ENCODE measurements at places on chromosomes 1 and 21.
A peak's percentile ranks its signal among the peaks of the same experiment; 100 is the strongest.

DNA sequence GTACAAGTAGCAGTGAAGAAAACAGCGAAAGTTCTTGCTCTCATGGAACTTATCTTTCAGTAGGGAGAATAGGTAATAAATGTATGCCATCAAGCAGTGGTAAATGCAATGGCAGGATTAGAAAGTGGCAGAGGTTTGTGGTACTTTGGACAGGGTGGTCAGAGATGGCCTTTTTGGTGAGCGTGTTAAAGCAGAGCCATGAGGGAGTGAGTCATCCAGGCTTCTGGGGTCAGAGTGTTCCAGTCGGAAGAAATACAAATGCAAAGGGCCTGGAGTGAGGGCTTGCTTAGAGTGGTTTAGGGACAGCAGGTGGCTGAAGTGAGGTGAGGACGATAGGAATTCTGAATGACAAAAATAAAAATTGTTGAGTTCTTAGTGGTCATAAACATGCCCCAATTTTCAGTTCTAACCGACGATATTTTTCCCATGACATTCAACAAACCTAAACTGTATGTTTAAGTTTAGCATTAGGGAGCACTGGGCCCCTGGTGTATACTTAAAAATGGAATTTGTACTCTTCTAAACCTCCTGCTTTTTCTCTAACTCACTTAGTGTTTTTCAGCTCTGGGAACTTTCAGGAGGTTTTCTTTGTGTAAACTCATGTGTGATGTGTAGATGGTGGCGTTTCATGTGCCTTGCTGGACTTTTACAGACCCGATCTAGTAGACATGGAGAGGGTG is 78.2 kb downstream of the MACF1 start:
- no peak for DNase-seq

- peak; percentile 6 for DNase-seq
Observed at GRCh38 chr1:101993710-101994109, 3.0 kb downstream of the OLFM3 start.

DNA sequence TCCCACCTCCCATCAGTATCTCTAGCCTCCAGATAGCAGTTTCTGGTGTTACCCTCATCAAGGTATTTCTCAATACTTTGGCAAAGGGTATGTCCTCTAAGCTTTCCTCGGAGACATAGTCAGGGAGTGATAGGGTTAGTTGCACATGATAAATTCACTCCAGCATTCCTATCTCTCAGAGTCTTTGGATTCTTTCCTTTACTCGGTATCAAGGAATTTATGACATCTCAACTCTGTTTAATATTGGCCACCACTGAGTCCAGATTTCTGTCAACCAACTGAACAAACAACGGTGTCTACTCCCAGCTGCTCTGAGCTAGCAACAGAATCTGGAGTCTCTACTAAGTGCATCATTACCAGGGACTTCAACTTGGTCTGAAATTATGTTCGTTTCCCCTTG is 233.4 kb downstream of the TM2D1 start:
- DNase-seq: no peak

- DNase-seq: no peak
Observed at GRCh38 chr1:117634631-117635030, 28.8 kb downstream of the TENT5C start.

GRCh38 chr1:206066479-206067171 is 13.7 kb downstream of the RHEX start:
- peak; percentile 38 for DNase-seq

- DNase-seq: no peak
Observed at GRCh38 chr21:25904044-25904695, 169.4 kb downstream of the GABPA start.

GRCh38 chr1:175548774-175549173 is 194.6 kb downstream of the TNR start:
- DNase-seq: no peak

GRCh38 chr1:59917026-59917784 is 9.4 kb downstream of the CYP2J2 start:
- DNase-seq: no peak

GRCh38 chr1:161494091-161494735 is 11.0 kb upstream of the FCGR2A start:
- DNase-seq: no peak

- DNase-seq: no peak
Observed at GRCh38 chr1:10665930-10666850, 130.3 kb downstream of the CASZ1 start.

DNA sequence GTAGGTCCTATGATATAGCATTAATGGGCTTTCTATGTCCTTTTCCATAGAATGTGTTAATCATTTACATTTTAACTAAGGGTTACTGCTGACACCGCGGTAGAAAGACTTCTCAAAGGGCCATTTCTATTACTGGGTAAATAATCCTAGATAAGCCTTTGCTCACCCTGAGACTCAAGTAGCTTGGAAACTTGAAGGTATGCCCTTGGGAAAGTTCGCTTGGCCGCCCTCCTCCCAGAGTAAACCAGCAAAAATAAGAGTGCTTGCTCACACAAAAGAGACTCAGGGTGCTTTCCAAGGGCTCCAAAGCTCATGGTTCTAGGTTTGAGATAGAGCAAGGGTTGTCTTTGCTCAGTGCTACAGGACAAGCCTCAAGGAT is 85.8 kb upstream of the TMPRSS2 start:
- no peak for DNase-seq

- no peak for DNase-seq
Observed at GRCh38 chr1:116491700-116492357, 79.0 kb downstream of the CD58 start.

DNA sequence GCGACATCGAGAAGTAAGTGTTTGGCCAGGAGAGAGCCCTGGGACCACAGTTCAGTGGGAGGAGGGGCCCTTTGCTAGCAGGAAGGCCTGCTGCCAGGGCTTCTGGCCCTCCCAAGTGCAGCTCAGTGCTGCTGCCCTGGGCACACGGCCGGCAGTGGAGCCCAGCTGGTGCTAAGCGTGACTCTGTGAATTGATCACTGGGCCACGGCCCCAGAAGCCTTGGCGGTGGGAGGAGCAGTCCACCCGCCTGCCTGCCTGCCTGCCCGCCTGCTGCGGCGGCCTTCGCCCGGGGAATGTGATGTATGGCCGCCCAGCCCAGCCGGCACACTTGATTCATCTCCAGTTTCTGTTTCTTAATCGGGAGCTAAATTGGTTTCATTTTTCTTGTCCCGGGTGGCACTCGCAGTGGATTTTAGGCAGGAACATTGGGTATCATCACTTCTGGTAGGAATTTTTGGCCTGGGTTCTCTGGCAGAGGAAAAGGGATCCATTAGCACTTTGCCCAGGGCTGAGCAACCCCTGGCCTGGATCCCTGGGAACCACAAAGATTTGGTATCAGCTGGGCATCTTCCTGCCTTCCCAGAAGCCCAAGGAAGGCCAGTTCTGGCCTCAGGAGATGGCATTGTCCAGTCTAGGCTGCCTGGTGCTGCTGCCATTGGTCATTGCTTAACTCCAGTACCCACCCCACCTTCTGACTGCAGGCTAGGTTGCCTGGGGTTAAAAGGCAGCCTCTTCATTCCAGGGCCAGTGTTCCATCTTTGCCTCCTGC is 28.6 kb downstream of the TMEM53 start:
- no peak for DNase-seq

Data from NAMALWA (cell line).